ENCODE measurements at places on chromosomes 5 and 9. TPM values are rescaled to one million over a fixed set of nuclear protein-coding genes. Genes with fewer than 3 reads are reported as not detected.
A peak's percentile ranks its signal among the peaks of the same experiment; 100 is the strongest.

DNA sequence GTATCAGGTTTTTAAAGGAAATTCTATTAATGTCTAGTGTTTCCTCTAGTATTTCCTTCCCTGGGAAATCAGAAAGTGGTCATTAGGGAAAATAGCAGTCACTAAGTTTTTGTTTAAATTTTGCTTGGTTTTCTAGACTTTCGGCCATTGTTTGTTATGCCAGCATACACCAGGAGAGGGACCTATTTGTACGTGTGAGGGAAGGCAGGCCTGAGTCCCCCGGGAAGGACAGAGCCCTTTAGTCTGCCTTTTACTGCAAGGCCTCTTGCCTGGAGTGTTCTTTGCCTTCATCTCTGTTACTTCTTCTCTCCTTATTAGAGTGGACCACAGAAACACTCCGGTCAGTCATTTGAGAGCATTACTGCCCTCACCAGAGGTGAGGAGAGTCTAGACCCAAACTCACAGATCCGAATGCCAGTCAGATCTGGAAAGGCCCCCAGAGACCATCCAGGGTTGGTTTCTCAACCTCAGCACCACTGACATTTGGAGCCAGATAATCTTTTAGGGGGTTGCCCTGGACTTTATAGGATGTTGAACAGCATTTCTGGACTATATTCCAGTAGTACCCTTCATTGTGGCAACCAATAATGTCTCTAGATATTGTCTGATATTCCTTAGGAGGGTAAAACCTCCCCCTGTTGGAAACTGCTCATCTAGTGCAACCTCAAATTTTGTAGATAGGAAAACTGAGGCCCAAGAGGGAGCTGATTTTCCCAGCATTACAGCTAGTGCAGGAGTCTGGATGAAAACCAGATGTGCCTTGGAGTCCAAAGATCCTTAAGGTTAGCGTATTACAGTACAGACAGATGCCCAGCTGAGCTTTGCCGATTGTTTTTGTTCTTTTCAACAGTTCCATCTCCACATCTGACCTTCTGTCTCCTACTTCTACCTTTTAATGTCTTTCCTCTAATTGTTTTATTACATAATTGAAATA, 93.0 kb upstream of the NIPAL4 start:
- DNase-seq, result peak; percentile 74

DNA sequence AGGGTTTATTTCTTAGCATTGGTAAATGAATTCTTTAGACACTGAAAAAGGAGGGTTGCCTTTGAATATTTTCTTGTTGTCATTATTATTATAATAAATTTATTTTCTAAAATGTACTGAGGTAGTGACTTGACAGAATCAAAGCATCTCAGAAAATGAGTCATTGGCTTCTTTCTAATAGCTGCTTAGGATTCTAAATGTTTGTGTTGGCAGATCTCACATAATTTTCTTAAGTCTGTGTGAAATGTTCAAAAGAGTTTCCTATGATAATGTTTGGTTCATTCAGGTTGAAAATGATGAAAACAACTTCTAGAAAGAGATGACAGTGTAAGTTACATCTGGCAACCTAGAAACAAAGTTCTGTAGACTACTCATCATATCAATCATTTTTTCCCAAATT, 69.7 kb downstream of the SH3GL2 start:
- no peak for DNase-seq

DNA sequence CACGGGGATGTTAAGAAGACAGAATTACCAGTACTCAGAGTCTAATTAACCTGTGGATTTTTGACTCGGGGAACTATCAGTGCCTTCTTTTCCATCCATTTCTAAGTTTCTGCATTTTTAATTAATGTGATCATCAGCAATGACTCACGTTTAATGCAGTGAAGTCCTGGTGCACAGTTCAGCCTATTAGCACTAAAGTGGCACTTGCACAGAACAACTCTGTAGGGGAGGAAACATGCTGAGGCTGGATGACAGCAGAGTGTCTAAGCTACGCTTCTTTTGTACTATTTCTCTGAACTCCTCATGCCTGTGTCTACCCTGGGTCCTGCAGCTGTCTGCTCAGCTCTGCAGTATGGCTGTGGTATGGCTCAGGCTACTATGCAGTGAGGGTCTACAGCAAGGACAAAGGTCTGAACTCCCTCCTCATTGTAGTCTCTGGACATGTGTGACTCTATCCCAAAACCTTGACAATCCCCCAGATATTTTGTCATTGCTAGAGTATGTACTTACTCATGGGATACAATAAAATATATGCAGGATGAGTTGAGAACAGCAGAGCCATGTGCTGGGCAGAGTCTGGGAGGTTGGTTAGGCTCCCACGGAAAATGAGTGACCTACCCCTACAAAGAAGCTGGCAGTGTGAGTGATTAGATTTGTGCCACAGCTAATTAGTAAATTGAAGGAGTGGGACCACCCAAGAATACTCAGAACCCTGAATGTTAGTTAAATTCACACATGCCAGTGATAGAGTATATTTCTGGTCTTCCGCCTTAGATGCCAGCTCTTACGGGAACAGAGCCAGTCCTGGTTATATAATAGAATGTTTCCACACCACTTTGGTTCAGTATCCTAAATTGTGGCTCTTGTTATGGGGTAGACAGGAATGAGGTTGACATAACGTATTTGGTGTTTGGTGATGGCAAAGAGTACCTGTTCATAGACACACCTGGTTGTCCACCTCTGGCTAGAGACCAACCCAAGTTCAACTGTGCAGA, 148.0 kb downstream of the GHR start:
- peak; percentile 4 for DNase-seq

- DNase-seq, result no peak
Measured at GRCh38 chr9:4592295-4592694, 69.8 kb upstream of the PLPP6 start.

GRCh38 chr5:96590796-96591195, 71.4 kb upstream of the CAST start:
- no peak for DNase-seq

DNA sequence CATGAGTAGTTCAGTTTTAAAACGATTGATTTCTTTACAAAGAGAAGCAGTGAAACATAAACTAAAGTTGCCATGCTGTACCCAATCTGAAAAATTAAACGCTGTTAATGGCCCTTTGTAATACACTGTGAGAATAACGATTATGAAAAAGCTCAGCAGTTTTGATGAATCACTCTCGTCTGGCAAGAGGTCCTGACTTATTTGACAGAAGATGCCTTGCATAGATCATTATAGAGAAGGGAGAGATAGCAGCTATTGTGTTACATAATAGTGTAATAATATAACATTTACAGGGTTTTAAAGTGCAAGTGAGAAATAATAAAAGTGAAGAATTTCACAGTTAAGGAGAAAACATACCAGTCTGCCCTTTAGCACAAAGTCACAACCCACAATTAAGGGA, 361.5 kb upstream of the CDH10 start:
- DNase-seq, result no peak

DNA sequence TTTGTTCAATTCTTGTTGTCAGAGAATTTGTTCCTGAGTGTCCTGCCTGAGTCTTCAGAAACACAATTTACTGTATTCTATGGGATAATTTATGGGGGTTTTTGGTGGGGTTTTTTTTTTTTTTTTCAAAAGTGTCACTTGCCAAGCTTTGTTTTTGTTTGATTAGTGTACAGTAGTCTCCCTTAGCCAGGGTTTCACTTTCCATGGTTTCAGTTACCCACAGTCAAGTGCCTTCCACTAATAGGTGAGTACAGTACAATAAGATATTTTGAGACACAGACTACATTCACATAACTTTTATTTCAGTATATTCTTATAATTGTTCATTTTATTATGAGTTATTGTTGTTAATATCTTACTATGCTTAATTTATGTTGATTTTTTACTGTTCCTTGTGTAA, 25.0 kb upstream of the AUH start:
- DNase-seq, result no peak

- no peak for DNase-seq
Measured at GRCh38 chr5:82287625-82288024, 9.5 kb upstream of the RPS23 start.

GRCh38 chr5:132313961-132314432, 19.8 kb downstream of the SLC22A4 start:
- no peak for DNase-seq

- peak; percentile 58 for DNase-seq
Measured at GRCh38 chr9:95024097-95024671, 293.3 kb downstream of the FANCC start.

DNA sequence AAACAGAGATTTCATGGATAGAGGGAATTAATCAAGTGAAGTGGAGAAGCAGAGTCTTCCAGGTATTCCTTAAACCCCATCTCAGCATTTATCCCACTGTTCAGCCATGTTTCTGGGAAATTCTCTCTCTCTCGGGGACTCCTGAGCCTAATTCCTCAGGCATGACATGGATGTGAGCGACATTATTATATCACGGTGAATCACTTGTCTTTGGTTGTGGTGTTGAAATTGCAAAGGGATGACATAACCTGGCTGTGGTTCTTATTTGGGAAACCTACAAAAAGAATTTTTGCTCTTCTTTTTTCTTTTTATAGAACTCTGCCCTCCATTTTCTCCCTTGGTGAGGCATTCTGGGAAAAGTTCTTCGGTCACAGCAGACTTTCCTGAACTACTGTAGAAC, 457.9 kb upstream of the PTGER4 start:
- peak; percentile 91 for DNase-seq

GRCh38 chr9:132991351-132992300, 13.1 kb downstream of the GFI1B start:
- DNase-seq, result no peak

DNA sequence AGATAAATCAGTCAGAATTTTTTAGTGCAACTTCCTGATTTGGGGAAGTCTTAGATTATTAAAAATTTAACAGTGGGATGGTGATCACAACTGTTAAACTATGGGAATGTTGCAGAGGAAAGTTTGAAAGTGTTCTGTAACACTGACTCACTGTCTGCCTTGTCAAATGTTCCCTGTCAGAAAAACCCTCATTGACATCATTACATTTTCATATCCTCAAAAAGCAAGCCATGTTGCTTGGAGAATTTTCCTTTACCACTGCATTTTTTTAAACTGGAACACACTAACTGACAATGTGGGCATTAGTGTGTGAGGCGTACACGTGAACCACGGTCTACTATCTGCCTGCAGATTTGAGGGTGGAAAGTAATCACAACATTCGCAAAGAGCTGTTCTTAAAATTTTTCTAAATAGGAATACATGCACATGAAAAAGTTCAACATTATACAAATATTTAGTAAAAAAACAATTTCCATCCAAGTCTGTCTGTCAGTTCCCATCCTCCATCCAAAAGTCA, 28.6 kb upstream of the IL7R start:
- DNase-seq, result no peak

GRCh38 chr5:103298117-103298516, 39.6 kb downstream of the MACIR start:
- DNase-seq, result no peak

- peak; percentile 44 for DNase-seq
Measured at GRCh38 chr9:104927216-104927911, 591 bp downstream of the ABCA1 start.

DNA sequence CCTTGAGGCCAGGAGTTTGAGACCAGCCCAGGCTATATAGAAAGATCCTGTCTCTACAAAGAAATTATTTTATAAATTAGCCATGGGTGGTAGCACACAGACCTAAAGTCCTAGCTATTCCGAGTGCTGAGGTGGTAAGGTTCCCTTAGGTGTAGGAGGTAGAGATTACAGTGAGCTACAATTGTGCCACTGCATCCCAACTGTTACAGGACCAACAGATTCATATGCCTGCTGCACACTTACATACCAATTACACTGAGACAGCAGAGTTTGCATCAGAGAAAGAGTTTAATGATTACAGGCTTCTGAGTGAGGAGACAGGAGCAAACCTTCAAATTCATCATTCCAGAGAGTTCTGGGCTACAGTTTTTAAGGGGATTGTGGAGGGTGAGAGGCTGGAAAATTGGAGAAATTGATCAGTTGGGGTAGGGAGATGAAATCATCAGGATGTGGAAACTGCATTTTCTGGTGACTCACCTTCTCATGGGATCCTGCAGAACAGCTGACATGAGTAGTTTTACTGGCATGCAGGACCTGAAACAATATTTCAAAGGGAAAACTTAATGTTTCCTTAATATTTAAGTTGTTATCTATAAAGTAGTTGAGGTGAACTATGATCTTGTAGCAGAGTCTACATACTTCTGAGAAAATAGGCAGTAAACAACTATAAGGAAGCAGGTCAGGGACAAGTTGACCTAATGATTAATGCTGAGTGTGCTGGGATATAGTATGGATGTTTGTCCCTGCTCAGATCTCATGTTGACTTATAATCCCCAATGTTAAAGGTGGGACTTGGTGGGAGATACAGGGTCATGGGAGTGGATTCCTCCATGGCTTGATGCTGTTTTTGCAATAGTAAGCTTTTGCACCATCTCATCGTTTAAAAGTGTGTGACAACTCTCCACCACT, 54.7 kb downstream of the ANXA2R start:
- DNase-seq, result peak; percentile 93

DNA sequence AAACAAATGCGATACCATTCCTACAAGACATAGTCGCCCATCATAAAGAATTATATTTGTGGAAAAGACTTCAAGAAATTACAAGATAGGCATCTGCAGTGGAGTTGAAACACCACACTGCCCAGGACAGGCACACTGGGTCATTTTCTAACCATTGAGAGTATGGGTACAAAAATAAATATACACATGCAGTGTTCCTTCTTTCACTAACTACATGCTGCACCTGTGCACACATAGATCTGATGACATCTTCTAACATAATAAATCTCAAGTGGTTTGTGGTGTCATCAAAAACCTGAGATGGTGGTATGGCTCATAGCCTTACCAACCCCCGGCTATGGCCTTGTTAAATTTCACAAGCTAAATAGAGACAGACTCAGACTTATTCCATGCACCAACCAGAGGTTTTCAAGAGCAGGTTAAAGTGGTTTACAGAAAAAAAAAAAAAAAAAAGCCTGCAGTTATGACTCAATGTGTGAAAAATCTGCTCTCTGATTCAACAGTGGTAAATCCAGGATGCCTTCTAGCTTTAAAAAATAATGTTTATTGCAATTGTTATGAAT, 12.4 kb upstream of the NFIB start:
- DNase-seq, result peak; percentile 94

DNA sequence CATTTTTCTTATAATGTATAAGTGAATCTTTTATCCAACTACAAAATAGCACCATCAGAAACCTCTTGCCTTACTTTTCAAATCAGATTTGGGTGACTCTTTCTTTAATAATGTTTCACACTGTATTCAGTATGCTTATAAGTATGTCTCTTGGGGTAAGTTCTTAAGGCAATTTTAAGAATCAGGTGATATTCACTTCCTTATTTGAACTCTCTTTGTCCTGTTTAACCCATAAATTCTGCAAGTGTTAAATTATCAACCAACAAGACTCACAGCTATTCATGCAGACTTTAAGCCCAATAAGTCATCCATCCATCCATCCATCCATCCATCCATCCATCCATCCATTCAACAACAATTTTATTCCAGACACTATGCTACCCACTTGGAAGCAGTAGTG, 142.7 kb upstream of the FBXL17 start:
- DNase-seq, result no peak

GRCh38 chr9:99746406-99746805, 75.3 kb upstream of the NR4A3 start:
- no peak for DNase-seq

GRCh38 chr9:4371108-4371507, 71.2 kb upstream of the GLIS3 start:
- peak; percentile 92 for DNase-seq

- no peak for DNase-seq
Measured at GRCh38 chr5:61534481-61535267, 202.6 kb downstream of the ZSWIM6 start.

Gene TMEM174
- not detected for total RNA-seq

Gene FBXW5
- total RNA-seq, result 264 TPM

Gene SOHLH1
- total RNA-seq, result not detected

Gene XRCC4
- 17.2 TPM for total RNA-seq

Gene FOXD4L4
- total RNA-seq, result 0.06 TPM

Gene ADAMTS6
- 28.7 TPM for total RNA-seq

Gene KYAT1
- total RNA-seq, result 9.6 TPM

Gene CDC25C
- total RNA-seq, result 16.9 TPM

Gene NEUROG1
- total RNA-seq, result not detected

Data from LHCN-M2 (cell line).